ENCODE measurements at places on chromosomes 12 and 14. TPM values are rescaled to one million over a fixed set of nuclear protein-coding genes. Genes with fewer than 3 reads are reported as not detected.

DNA sequence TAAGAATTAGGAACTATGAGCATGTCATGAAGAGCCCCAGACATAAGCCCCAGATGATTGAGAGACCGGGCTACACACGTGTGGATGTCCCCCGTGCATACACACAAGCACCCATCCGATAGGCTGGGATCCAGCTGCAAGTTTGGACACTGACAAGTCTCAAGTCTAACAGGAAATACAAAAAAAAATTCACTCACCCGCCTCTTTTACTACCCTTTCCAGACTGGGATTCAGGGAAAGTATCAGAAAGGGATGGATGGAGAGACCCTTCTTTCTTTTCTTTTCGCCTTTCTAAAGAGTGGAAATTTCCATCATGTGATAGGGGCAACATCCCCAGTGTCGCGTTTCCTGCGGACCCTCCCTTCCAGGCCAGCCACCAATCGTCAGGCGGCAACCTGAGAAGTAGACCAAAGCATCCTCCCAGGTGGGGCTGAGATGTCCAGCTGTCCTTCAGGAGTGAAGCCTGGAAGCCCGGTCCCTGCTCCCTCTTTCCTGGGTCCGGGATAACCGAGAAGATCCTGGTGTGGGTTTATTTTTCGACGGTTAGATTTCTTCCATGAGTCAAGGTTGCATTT is 6.4 kb upstream of the SLC38A4 start:
- DNase-seq, result no peak

DNA sequence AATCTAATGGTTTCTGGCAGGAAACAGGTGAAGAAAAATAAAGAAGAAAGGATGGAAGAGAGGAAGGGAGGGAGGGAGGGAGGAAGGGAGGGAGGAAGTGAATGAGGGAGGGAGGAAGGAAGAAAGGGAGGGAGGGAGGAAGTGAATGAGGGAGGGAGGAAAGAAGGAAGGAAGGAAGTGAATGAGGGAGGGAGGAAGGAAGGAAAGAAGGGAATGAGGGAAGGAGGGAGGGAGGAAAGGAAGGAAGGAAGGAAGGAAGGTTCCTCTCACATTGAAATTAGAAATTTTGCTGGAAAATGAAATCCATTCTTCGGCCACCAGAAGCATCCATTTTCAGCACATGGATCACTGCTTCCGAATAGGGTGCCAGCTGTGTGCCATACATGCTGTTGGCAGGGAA is 62.2 kb upstream of the PELI2 start:
- DNase-seq, result no peak

GRCh38 chr12:56029666-56030293 is 8.9 kb downstream of the IKZF4 start:
- no peak for DNase-seq

GRCh38 chr12:2290516-2291065 is 237.8 kb downstream of the CACNA1C start:
- DNase-seq, result no peak

GRCh38 chr14:105084741-105085571 is 19.7 kb upstream of the GPR132 start:
- peak; percentile 66 for DNase-seq

DNA sequence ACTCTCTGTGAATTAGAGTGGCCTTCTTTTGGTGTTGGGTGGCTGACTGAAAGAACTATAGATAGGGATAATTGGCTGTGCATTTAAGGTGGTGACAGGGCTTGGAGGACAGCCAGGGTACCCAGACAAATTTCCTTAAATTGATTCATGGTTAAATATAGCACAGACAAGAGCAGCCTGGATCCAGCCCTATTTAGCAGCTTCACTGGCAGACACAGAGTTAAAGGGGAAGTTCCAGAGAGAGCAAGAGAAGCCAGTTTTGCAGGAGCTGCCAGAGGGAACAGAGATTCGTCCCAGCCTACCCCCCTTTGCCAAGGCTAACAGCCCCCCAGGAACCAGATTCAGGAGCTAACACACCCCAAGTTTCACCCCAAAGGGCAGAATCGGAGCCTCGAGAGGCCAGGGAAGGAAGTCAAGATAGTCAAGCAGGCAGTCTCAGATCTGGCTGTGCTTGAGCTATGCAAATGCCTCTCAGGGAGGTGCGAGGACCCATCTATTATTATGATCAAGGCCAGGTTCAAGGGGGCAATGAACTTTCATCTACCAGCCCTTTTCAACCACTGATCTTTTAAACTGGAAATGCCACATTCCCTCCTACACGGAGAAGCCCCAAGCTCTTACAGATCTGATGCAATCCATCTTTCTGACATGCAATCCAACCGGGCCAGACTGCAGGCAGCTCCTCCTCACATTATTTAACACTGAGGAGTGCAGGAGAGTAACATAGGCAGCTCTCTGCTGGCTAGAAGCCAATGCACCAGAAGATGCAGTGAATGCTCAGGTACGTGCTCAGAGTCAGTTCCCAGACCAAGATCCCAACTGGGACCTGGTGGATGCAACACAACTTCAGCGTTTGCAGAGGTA is 58.2 kb downstream of the DHRS2 start:
- DNase-seq, result no peak

DNA sequence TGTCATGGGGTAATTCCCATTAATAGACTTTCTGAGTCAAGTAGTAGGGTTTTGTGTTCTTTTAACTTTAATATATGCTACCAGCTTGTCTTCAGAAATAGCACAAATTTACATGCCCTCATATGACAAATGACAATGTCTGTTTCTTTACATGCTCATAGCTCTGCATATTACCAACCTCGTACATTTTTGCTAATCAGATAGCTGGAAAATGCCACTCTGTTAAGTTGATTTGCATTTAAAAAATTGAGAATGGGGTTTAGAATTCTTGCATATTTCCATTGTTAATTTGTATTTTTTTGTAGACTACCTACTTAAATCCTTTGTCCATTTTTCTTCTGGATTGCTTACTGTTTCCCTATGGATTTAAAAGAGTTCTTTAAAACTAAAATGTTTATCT is 31.2 kb downstream of the SERPINA1 start:
- DNase-seq, result no peak

- no peak for DNase-seq
Observed at GRCh38 chr14:71693381-71693780, 238.8 kb upstream of the RGS6 start.

DNA sequence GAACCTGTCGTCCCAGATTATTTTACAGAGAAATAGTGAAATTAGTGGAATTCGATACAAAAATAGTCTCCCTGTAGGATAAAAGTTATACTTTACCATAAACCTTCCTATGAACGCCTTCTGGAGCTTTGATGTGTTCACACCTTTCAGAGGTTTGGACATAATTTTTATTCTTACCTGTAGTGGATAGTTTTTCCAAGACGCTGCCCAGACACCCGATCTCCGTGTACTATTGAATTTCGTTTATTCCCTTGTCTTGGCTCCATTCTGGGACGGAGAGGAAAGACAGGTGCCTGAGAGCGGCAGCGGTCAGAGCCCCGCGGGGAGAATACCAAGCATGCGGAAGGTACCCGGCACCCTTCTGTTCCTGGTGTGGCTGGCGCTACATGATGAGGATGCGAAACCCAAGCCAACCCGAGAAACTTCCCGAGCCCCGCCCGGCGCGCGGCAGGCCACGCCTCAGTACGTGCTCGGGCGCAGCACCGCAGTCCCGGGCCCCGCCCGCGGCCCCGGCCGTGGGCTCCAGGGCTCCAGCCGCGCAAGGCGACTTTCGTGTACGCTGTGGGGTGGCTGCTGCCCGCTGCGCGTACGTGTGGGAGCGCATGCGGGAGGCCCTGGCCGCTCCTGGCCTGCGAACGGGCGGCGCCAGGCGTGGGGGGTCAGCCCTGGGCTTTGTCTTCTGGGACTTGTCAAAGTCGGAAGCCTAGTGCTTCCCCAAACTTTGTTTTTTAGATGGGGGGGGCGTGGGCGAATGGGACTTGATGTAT is 11.3 kb upstream of the SNAPC1 start:
- DNase-seq, result peak; percentile 97

Gene RAB2B
- total RNA-seq, result 22.6 TPM

GRCh38 chr14:75907756-75908359 is 73.9 kb downstream of the TGFB3 start:
- DNase-seq, result no peak

Gene GYS2
- not detected for total RNA-seq
